ENCODE measurements at places on chromosomes 13 and 19.

DNA sequence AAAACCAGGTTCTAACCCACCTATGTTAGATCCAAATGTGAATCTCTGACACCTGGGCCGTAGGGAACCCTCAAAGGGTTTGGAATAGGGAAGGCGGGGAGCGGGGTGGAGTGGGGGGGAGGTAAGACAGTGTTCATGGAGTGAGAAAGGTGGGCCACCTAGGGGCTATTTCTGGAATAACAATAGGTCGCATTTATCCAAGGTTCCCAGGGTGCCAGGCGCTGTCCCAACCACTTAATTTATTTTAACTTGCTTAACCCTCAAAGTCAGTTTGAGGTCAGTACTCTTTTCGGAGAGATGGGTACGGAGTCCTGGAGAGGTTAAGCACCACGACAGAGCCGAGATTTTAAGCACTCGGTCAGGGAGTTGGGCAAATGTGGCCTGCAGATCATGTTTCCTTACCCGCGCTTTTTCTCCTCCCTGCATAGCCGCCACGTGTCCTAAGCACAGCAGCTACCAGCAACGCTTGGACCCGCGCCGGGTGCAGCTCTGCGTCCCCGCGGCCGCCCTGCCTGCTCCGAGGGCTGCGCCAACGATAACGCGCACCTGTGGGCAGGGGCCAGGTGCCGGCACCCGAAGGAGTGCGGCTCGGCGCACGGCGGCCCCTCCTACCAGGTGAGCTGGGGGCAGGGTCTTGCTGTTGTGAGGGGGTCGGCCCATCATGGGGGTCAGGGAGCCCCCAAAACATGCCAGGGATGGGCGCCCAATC is 25.0 kb upstream of the FXYD3 start:
- no peak for DNase-seq

DNA sequence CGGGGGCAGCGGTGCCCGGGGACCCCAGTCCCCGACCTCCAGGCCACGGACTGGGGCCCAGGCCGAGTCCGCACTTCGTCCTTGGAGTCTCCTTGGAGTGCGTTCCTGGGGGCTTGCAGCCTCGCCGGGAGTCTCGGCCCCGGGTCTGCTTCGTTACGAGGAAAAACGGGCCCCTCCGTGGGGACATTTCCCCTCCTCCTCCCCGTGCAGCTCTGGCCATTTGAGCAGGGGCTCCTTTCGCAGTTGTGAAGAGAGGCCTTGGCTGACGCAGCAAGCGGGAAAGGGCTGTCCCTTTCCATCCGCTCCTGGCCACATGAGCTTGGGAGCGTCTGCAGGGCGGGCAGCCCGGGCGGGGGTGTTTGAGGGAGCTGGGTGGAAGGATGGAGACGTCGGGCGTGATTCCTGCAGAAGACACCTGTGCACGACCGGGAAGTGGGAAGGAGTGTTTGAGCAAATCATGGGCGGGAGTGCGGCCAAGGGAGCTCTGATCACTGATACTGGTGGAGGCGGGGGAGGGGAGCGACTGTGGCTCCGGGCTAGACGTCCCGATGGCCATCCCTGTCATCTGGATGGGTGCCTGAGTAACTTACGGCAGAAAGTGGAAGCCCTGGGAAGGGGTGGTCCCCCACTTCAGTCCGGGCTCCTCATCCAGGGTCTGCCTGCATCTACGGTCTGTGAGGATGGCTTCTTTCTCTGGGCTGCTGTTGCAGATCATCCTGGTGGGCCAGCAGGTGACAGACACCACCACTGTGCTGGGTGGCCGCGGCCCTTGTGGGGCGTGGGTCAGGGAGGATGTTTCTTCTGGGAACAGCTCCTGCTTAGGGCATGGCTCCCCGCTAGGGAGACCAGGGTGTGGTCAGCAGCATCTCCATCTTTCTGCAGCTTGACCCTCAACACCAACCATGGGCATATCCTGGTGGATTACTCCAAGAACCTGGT is 736 bp downstream of the GPI start:
- DNase-seq: no peak

- DNase-seq: no peak
Observed at GRCh38 chr19:48424694-48425219, 21.0 kb upstream of the GRWD1 start.

GRCh38 chr19:36116344-36116637 is 1.0 kb downstream of the TBCB start:
- no peak for DNase-seq

DNA sequence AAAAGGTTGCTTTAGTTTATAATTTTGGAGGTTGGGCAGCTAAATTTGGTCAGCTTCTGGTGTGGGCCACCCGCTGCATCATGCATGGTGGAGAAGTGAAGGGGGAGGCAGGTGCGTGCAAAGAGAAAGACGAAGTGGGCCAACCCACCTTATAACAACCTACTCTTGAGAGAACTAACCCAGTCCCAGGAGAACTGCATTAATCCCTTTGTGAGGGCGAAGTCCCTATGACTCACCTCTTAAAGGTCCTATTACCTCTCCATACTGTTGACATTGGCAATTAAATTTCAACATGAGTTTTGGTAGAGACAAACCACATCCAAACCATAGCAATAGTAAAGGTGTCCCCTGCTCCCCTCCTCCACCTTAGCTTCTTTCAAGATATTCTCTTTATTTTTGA is 7.7 kb upstream of the FGF9 start:
- no peak for DNase-seq

GRCh38 chr13:23516190-23516589 is 54.0 kb upstream of the TNFRSF19 start:
- DNase-seq: no peak

DNA sequence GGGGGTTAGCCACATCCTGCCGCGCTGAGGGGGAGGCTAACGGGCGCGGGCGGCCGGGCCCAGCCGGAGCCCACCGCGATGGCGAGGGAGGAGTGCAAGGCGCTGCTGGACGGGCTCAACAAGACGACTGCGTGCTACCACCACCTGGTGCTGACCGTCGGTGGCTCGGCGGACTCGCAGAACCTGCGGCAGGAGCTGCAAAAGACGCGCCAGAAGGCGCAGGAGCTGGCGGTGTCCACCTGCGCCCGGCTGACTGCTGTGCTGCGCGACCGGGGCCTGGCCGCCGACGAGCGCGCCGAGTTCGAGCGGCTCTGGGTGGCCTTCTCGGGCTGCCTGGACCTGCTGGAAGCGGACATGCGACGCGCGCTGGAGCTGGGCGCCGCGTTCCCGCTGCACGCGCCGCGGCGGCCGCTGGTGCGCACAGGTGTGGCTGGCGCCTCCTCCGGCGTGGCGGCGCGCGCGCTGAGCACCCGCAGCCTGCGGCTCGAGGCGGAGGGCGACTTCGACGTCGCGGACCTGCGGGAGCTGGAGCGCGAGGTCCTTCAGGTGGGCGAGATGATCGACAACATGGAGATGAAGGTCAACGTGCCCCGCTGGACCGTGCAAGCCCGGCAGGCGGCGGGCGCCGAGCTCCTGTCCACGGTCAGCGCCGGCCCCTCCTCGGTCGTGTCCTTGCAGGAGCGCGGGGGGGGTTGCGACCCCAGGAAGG is 692 bp downstream of the RGS9BP start:
- no peak for DNase-seq

GRCh38 chr13:73039201-73040108 is 19.4 kb upstream of the KLF5 start:
- DNase-seq: no peak

- no peak for DNase-seq
Observed at GRCh38 chr13:60662595-60662994, 265.6 kb downstream of the TDRD3 start.

GRCh38 chr19:50384685-50385535 is 763 bp downstream of the POLD1 start:
- no peak for DNase-seq

GRCh38 chr13:68176475-68176874 is 946.3 kb upstream of the PCDH9 start:
- no peak for DNase-seq

- DNase-seq: no peak
Observed at GRCh38 chr13:42575938-42576337, 2.0 kb downstream of the TNFSF11 start.

GRCh38 chr19:13012690-13013608 is 17.7 kb downstream of the NFIX start:
- no peak for DNase-seq

GRCh38 chr19:46063201-46063600 is 22.4 kb upstream of the IGFL4 start:
- no peak for DNase-seq

- DNase-seq: no peak
Observed at GRCh38 chr13:91168386-91168711, 179.1 kb upstream of the MIR17HG start.

- no peak for DNase-seq
Observed at GRCh38 chr19:47407417-47407774, 11.9 kb downstream of the MEIS3 start.

DNA sequence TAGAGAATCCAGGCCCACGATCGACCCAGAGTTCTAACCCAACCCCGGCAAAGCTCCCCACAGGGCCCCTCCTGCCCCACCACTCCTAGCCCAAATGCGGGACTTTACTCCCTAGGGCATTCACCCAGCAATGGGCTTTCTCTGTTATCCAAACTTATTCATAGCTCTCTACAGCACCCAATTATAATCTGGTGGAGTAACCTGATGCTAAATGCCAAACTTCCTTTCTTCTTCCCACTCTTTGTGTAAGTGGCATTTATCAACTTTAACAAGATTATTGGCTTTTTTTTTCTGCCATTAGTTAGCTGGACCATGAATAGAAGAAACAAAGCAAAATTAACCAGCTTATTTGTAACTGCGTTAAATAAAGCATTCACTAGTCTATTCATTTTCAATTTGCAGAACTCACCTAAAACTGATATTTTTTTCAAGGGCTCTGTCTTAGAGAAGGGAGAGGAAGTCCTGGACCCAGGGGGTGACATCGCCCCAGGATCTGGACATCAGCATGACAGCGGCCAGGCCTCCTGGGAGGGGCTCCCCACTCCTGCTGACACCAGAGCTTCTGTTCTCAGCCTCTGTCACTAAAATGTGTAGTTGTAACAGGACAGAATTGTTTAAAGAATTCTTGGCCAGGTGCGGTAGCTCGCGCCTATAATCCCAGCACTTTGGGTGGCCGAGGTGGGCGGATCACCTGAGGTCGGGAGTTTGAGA is 1.5 kb downstream of the FAM124A start:
- DNase-seq: no peak

DNA sequence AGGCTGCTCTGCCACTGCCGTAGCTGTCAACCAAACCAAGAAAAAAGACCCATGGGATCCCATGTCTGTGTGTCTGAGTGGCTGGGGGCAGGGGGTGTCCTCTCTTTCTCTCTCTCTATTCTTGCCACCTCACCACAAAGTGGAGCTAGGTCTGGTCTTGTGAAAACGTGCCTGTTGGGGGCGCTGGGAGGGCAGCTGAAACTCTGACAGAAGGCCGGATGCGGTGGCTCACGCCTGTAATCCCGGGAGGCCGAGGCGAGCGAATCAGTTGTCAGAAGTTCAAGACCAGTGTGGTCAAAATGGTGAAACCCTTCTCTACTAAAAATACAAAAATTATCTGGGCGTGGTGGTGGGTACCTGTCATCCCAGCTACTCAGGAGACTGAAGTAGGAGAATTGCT is 29.2 kb downstream of the ZNF146 start:
- no peak for DNase-seq

DNA sequence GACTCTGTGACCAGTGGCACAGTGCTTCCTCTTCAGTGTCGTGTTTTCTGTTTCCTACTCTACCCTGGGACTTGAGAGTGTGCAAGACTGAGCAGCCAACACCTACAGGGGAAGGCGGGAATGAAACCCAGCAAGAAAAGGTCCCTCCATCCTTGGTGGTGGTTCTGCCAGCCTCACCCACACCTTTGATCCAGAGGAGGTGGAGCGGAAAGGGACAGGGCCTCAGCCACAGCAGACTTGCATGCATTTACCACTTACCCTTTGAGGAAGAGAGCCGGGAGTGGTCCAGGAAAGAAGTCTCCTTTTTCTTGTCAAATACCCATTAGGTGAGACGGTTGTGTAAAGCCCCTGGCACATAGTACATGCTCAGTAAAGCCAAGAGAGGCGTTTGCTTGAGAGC is 164.8 kb upstream of the ZNF536 start:
- DNase-seq: no peak

DNA sequence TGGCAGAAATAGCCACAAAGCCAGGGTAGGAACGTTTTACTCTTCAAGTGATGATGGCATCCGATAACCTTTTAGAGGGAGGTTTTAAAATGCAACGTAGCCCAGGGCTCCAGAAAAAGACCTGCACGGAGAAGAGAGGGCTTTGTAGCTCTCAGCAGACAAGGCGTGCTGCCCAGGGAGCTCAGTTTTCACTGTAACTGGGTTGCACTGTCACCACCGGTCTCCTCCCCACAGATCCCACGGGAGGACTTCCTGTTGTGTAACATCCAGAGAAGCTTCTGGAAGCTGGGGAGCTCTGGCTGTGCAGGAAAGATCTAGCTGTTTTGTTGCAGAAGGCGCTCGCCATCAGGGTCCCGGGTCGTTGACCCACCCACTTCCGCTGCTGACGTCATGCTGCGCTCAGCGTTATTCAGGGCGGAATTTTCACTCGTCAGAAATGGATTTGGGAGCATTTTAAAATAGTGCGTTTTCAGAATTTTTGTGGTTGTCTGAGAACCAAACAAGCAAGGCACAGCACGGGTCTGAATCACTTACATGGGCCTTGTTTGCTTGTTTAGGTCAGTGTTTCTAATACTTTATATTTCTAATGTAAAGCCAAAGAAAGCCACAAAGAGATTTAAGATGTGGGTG is 50.8 kb downstream of the ATP11A start:
- DNase-seq: no peak

Measured in activated CD4-positive, CD25-positive, alpha-beta regulatory T cell (primary cell).